GM12864 (cell line): ENCODE measurements at places on chromosomes 16 and 17.

GRCh38 chr17:76899414-76899813, 31.2 kb downstream of the MGAT5B start:
- DNase-seq = no peak

DNA sequence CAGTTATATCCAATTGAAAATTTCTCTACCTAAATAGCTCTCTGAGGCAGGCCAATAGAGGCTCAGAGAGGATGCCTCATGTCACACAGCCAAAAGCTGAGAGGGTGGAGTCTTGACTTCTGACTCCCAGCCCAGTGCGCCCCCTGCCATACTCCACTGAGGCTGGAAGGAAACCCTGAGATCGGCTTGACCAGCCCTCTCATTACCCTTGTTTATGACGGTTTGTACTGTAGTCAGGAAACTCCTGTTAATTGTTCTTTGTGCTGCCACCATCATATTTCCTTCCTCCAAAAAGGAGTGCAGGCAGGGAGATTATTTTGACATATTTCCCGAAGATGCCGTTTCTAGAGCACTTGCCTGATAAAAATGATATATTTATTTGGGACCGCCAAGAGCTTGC, 107.9 kb downstream of the AIPL1 start:
- DNase-seq = no peak

DNA sequence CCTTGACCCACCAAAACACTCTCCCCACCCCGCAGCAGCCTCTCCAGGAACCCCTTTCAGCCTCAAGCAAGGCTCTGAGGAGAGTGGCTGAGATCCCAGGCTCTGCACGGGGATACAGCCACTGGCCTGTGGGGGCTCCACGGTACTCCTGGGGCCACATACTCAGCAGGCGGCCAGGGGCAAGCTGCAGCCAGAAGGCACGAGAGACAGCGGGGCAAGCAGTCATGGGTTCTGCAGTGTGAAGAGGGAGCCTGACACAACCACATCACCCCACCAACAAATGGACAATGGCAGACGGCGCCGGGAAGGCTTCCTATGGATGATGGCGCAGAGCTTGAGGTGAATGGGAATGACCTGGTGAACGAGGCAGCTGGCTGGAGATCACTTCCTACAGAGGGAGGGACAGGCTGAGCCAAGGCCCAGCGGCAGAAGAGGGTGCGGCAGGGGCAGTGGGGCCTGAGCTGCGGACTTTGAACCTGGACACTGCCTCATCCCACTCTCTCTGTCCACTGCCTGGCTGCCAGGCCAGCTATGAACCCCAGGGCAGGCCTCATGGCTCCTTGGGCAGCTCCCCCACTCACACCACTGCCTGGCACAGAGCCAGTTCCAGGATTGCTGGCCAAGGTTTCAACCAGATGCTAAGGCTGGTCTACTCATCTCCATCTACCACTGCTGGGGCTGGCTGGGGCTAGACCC, 10.8 kb upstream of the BCAR1 start:
- DNase-seq = no peak

DNA sequence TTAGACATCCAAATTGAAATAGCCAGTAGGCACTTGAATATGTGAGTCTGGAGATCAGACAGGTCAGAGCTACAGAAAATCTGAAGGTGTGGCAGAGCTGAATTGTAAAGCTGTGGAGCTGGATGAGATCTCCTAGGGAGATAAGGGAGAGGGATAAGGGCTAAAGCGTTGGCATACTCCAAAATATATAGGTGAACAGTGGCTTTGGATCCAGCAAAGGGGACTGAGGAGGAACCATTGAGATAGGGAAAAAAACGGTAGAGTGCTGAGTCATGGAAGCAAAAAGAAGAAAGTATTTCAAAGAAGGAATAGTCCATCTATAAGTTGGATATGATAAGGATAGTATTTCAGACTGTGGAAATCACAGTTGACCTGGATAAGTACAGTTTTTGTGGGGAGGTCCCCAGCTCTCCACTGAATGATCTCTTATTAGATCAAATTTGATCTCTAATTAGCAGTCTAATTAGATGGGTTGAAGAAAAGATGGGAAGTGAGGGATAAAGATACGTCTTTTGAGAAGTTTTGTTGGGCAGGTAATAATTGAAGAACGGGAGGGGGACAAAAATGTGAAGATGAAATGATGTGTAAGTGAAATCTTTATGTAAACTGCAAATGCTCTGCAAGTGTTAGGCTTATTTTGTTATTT, 587 bp upstream of the DBF4B start:
- DNase-seq = no peak

DNA sequence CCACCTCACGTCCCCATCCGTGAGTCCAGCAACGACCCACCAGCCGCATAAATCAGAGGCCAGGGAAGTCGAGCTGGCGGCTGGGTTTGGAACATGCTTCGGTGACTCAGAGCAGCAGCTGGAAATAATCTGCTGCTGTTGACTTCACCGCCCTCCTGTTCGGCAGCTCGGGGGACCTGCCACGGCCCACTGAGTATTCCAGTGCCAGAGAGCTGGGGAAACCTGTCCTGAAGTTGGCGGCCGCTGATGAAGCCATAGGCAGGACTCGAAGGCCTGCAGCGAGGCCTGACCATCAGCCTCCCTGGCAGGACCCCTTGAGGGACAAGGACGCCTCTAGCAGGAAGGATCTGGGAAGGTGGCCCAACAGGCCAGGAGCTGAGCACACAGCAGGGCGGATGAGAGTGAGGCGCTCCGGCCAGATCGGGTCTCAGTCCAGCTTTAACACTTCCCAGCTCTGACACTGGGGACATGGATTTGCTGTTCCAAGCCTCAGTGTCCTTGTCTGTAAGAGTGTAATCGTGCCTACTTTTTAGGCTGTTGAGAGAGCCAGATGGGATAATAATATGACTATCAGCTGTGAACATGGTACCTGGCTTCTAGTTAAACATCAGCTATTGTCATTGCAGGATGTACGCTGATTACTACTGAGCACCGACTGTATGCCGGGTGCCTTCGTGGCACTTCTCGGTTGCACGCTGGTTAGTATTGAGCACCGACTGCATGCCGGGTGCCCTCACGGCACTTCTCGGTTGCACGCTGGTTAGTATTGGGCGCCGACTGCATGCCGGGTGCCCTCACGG, 50.4 kb upstream of the CIBAR2 start:
- DNase-seq = no peak

GRCh38 chr16:515175-515938, 12.2 kb upstream of the CAPN15 start:
- no peak for DNase-seq

DNA sequence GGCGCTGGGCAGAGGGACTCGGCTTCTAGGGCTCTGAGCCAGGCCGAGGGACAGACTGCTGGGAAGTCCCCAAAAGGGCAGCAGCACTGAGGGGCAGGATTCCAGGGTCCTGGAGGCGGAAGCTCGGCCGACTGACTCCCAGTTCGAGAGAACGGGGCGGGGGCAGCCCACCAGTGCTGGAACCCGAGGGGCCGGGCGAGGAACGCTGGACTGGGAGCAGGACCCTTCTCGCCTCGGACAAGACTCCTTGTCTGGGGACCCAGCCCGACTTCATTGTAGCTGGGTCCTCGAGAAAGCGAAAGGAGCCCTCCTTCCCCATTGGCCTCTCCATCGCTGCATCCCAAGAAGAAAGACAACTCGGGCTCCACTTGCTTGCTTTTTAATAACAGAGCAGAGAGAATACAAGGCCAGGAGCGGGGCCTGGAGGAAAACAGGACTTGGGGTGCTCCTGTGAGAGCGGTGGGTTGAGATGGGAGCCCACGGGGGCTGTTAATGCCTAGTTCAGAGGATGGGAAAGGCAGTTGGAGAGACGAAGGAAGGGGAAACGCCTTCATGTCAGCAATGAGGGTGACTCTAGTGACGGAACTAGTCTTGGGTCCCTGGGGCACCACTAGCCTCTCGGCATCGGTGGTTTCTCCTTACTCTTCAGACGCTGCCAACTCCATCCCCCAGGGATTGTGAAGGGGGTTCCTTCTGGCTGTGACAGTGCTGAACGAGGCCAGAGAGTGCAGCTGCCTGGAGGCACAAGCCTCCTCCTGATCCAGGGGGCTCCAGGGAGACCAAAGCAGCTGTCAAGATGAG, 492 bp upstream of the CAMTA2 start:
- no peak for DNase-seq

DNA sequence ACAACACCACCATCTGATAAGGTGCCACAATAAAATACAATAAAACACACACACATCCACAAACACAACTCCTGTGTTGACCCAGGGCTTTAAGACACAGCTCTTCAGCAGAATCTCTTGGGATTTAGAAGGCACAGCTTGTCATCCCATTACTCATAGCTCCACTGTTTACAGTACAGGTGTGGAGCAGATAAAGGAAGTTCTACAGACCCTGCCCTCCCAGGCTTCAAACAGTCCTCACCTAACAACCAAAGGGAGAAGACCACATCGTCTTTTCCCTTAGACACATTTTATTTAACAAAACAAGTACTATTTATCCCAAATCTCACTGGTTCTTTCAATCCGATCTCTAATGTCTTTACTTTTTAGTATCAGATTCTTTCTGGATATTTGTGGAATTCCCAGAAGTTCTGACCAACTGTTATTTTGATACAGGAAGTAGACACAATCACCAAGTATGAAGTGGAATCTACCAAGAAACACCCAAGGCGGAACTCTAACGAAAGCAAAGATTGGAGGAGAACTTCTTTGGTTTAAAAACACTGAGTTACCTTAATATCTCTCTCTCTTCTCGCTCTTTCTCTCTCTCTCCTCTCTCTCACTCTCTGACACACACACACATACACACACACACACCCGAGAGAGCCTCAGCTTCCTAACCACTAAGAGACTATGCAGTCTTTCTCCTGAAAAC, 46.1 kb downstream of the CYTH1 start:
- no peak for DNase-seq

GRCh38 chr17:65902831-65903522, 289.0 kb downstream of the CEP112 start:
- DNase-seq = no peak

DNA sequence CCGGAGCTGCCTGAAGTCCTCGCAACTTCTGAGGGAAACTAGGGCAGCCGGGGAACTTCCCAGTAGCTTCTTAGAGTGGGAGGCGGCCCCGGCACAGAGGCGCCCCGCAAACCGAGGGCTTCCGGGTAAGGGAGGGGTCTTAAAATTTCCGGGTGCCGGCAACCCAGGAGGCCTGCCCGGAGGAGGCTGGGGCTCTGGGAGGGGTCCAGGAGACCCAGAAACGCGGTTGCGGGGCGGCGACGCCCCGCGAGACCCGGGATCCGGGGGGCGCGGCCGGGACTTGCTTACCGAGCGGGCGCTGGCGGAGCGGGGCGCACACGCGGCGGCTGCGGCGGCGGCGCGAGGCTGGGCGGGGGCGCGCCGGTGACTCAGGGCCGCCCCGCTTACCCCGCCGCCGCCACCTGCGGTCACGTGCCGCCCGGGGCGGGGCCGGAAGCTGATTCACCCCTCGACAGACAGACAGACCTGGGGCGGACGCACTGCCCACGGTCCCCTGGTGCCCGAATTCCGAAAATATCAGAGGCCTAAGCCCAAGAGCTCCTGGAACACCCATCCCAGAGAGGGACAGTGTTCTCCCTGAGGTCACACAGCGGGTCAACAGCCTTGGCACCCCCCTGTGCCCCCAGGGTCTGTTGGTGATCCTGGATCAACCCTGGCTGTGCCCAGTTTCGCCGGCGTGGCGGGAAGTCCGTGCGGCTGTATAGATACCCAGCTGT, at the start of gene FAM83G:
Gene FAM83G (minus strand): TSS at position 344 of the 716 bp plus-strand sequence. CDS start 723 bp downstream, outside the sequence.
- DNase-seq = peak; percentile 37

DNA sequence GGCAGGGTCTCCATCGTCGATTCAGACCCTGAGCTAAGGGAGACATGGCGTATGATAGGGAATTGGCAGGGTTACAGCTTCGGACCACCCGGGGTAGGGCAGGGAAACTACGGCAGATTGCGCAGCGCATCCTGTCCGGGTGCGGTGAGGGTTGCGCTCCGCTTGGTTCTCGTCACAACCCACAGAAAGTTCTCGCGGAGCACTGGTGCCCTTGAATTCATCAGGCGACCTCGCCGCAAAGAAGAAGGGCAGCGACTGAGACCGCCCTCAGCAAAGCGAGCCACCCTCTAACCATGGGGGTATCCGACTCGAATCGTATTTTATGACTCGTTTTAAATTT, 1.2 kb downstream of the HS3ST3B1 start:
- no peak for DNase-seq

DNA sequence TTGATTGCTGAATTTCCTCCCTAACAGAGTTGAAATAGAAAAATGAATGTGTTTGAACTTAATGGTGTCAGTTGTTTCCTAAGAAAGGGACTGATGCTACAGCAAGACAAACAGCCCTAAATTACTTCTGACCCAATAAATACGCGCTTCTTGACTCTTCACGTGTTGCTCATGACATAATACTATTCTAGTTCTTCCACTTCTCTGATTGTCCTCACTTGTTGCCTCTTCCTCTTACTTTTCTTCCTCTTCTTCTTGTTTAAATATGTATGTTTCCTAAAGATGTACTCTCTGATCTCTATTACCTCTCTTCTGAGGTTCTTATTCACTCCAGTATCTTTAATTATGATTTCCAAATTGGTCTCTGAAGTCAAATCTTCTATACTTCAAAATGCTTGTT, 32.4 kb downstream of the RNF43 start:
- DNase-seq = no peak

- DNase-seq = no peak
Measured at GRCh38 chr17:66299711-66300110, 2.7 kb upstream of the PRKCA start.

DNA sequence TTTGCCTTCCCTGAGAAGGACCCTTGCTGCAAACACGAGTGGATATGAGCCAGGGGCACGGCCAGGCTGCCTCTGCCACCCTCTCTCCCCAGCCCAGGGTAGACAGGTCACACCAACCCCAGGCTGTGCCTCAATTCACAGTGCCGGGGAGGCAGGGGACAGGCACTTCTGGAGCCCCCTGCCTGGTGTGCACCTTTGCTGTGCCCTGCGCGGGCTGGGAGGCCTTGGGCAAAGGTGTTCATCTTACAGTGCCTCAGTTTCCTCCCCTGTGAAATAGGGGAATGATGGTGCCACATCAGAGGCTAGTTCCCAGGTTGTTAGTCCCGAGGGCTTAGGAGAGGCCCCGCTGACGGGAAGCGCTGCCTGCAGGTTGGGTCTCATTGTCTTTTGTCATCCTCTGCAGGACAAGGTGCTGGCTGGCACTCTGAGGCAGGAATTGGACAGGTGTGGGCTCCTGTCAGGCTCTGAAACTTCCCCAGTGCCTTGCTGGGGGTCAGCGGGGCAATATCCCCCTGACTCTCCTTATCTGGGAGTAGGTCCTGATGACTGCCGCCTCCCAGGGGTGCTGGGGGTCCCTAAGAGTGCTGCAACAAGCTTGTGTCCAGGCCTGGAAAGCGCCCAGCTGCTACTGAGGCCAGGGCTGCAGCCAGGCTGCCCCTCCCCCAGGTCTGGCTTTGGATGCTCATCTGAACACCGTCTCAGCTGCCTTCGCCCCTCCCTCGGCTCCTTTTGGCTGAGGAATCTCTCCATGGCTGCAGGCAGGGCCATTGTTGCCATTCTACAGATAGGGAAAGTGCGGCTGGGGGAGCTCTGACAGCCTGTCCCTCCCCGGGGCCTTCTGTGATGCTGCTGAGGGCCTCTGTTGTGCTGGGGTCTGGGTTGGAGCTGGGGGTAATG, 3.1 kb downstream of the PRSS21 start:
- DNase-seq = no peak
